T1000 (cell line): ENCODE measurements at places on chromosomes 5 and 9.

- DNase-seq: no peak
Observed at GRCh38 chr9:71112866-71113265, 8.6 kb downstream of the TRPM3 start.

- no peak for DNase-seq
Observed at GRCh38 chr5:118303296-118303695, 685.1 kb downstream of the DTWD2 start.

DNA sequence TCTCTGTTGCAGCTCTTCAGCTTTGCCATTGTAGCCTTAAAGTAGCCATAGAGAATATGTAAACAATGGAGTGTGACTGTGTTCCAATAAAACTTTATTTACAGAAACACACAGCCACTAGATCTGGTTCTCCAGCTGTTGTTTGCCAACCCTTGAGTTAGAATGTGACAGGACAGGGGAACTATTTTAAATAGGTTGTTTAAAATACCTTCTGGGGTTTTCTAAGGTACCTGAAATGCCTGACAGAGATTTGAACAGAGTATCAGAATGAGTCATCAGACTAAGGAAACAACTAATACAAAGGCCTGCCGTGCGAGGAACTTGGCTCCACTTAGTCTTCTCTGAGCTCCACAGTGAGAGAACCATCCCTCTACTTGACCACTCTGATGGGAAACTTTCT is 85.4 kb downstream of the HSD17B4 start:
- DNase-seq: no peak

DNA sequence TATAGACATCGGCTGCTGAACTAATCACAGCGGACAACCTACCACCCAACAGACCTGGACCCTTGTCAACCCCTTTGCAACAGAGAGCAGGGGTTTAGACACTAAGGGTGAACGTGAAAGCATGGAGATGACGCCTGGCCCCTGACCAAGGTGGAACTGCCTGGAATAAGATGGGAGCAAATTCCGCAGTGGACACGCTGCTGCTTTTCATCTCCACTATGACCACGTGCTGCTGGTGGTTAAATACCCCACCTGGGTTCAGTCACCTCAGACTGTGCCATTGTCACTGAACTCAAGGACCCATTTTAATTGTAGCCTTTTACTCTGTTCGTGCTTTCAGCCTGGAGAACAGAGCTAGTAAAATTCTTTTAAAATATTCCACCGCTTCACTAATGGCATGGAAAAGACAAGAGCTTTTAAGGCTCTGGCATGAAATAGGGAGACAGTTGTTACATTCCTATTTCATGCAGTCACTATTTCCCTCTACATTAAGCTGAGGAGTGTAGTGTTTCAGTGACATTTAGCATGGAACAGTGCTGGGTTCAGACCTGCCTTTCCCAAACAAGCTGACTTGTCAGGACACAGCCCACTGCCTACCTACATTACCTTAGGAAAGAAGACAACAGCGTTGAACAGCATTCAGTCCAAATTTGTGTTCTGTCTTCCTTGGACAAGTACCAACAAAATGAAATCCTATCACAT is 96.8 kb downstream of the ANKRD18B start:
- no peak for DNase-seq

DNA sequence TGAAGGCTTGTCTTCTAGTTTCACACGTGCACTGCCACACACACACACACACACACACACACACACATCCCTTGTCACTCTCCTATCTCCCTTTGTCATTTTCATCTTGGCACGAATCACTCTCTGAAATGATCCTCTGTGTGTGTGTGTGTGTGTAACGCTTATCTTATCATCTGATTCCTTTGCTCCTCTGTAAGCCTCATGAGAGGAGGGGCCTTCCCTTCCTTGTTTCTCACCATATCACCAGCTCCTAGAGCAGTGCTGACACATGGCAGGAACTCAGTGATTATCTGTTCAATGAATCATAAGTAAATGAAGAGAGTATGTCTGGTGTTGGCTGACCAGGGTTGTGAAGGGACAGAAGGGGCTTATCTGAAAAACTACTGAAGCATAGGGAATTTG is 53.3 kb downstream of the PDE4D start:
- no peak for DNase-seq
